ENCODE measurements at places on chromosomes 4 and X. TPM values are rescaled to one million over a fixed set of nuclear protein-coding genes. Genes with fewer than 3 reads are reported as not detected.

DNA sequence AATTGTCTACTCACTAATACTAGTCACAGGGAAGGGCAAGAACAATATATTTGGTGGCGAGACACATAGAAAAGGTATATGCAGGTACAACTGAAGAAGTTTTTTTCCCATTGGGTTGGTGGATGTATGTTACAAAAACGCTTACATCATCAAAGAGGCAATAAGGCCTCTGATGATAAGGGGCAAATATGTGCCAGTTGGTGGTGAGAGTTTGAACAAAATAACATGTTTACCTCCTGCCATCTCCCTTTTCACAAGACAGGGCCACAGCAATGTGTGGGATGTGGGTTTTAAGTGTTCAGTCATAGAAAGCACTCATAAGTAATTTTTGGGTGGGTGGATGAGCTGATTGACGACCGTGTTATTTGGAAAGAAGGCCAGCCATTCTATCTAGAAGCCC, 41.7 kb downstream of the PAGE2 start:
- no peak for DNase-seq

- no peak for DNase-seq
Measured at GRCh38 chr4:81802285-81802846, 330.7 kb upstream of the RASGEF1B start.

- no peak for DNase-seq
Measured at GRCh38 chrX:27918799-27919198, 62.5 kb downstream of the DCAF8L1 start.

GRCh38 chr4:1471443-1472147, 65.4 kb upstream of the NKX1-1 start:
- no peak for DNase-seq

DNA sequence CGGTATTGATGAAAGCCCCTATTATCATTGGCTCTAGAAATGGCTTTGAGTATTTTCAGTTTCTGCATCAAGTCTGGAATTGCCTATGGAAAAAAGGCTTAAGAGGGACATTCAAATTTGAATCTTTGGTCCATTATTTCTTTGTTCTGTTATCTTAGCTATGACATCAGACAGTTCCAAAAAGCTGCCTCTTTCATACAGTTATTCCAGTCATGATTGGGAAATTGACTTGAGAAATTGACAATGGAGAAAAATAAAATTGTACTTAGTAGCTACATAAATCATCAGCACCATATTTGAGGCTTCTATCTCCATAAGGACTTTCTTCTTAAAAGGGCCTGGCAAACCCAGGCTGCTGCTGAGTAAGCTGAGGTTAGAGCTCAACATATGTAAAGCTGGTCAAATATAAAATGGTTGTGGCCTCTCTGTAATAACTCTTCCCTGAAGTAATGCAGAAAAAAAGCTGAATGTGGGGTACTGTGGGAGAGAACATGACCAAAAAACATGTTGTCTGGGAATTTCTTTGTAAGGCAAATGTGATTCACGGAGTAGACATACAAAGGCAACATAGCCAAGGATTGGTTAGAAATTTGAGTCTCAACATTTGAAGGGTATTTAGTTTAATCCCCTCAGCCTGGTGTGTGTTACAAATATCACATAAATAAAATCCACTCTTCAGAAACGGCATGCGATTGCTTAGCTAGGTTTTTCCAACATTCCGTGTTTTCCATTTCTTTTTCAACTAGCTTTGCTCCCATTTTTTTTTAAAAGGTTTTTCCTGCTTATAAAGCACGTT, 100.9 kb downstream of the LNX1 start:
- DNase-seq = no peak

DNA sequence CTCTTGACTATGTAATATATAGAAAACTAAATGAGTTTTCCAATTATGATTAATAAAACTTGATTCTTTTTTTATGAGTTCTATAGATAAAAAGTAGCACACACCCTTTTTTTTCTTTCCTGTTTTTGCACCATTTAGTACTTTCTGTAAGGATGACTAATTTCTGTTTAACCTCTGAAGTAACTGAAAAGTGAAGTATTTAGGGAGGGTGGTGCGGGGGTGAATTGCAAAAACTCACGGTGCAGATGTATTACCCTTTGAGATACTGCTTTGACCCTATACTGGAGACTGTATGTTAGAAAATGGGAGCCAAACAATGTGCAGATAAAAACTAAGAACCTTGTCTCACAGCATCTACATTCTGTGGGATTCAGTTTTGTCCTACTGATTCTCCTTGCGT, 471.6 kb downstream of the DTHD1 start:
- no peak for DNase-seq

TRIML2 gene
- not detected for total RNA-seq

ZNF711 gene
- total RNA-seq = 8.9 TPM

ARHGAP36 gene
- total RNA-seq = not detected

MAGEA9B gene
- not detected for total RNA-seq

OTC gene
- not detected for total RNA-seq

AASDH gene
- 8.6 TPM for total RNA-seq

IL13RA1 gene
- 78.7 TPM for total RNA-seq

ETDA gene
- total RNA-seq = not detected

Measured in osteocyte (in vitro differentiated cells).